ENCODE measurements at places on chromosomes 4 and X. TPM values are rescaled to one million over a fixed set of nuclear protein-coding genes. Genes with fewer than 3 reads are reported as not detected.

RHOXF2 gene
- not detected for total RNA-seq

NLRP2B gene
- not detected for total RNA-seq

RNF4 gene
- 109 TPM for total RNA-seq

ODAM gene
- total RNA-seq, result not detected

FGF16 gene
- not detected for total RNA-seq

CYLC1 gene
- not detected for total RNA-seq

DNA sequence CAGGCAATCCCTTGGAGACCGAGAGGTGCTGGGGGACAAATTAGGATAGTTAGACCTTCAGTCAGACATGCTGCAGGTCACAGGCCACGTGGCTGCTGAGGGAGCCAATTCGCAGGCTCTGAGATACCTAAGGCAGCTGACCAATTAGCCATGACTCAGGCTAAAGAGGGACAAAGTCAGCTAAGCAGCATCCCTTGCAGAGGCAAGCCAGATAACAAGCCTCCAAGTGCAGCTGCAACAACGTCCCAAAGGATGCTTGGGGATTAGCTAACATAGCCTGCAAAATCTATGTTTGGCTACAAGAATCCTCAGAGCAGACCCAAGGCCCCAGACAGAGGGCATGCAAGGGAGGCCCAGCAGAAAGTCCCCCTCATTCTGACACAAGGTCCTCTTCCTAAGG, 93.5 kb downstream of the SEL1L3 start:
- H3K27me3 ChIP-seq, result no peaks in the 10 kb centered on the region
- no peaks in the 10 kb centered on the region for H3K4me1 ChIP-seq
- no peak for DNase-seq

- no peak overlapping the region for H3K27ac ChIP-seq
- no peaks in the 10 kb centered on the region for H3K36me3 ChIP-seq
- no peak for DNase-seq
- H3K4me1 ChIP-seq, result no peaks in the 10 kb centered on the region
- H3K4me3 ChIP-seq, result no peak overlapping the region
These were observed 192.8 kb downstream of the CCNG2 start for GRCh38 chr4:77349796-77350195.

- H3K4me1 ChIP-seq, result no peaks in the 10 kb centered on the region
- no peaks in the 10 kb centered on the region for H3K36me3 ChIP-seq
These were observed 6.7 kb downstream of the TCEAL9 start for GRCh38 chrX:103363046-103363445.

DNA sequence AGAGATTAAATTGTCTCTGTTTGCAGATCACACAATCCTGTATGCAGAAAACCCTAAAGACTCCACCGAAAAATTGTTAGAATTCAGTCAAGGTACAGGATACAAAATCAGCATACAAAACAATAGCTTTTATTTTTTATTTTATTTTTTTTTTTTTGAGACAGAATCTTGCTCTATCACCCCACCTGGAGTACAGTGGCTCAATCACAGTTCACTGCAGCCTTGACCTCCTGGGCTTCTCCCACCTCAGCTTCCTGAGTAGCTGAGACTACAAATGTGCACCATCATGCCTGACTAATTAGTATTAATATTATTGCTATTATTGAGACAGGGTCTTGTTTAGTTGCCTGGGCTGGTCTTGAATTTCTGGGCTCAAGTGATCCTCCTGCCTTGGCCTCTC, 8.9 kb upstream of the PLXNB3 start:
- no peak overlapping the region for H3K27ac ChIP-seq
- DNase-seq, result no peak
- H3K27me3 ChIP-seq, result peaks cover 3% of the 10 kb centered on the region
- H3K4me1 ChIP-seq, result peaks cover 2% of the 10 kb centered on the region
- H3K4me3 ChIP-seq, result no peak overlapping the region
- no peaks in the 10 kb centered on the region for H3K36me3 ChIP-seq

GRCh38 chrX:48897157-48897624, 377 bp downstream of the TIMM17B start:
- H3K27me3 ChIP-seq, result no peaks in the 10 kb centered on the region
- H3K4me1 ChIP-seq, result peaks cover 8% of the 10 kb centered on the region
- peak; percentile 49 for DNase-seq
- peaks cover 5% of the 10 kb centered on the region for H3K36me3 ChIP-seq
- H3K4me3 ChIP-seq, result peak overlapping the region; percentile 99
- peak overlapping the region; percentile 100 for H3K27ac ChIP-seq

- H3K27ac ChIP-seq, result no peak overlapping the region
- DNase-seq, result no peak
- no peaks in the 10 kb centered on the region for H3K36me3 ChIP-seq
- peaks cover 21% of the 10 kb centered on the region for H3K4me1 ChIP-seq
These were observed 2.2 kb downstream of the WFS1 start for GRCh38 chr4:6271701-6272465.

DNA sequence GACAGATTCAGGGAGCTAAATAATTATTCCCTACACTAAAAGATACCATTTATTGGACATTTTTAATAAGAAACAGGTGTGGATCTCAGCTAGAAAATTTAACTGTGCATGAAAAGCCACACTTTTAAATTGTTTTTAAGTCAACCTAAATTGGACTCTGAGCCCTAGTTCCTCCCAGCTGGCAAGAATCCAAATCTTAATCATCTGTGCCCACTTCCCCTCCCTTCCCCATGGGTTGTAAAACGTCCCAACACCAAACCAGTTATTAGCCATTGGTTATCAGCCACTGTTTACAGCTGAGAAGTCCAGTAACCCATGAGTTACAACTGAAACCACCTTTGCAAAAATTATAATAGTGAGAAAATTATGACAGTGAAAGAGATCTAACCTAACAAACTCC, 125.6 kb upstream of the S100G start:
- H3K27me3 ChIP-seq, result peaks cover 2% of the 10 kb centered on the region
- peaks cover 11% of the 10 kb centered on the region for H3K36me3 ChIP-seq
- no peak overlapping the region for H3K4me3 ChIP-seq
- DNase-seq, result no peak
- H3K27ac ChIP-seq, result no peak overlapping the region

- no peak overlapping the region for H3K27ac ChIP-seq
- H3K4me3 ChIP-seq, result no peak overlapping the region
These were observed 37.8 kb downstream of the ABCB7 start for GRCh38 chrX:75118296-75118695.

DNA sequence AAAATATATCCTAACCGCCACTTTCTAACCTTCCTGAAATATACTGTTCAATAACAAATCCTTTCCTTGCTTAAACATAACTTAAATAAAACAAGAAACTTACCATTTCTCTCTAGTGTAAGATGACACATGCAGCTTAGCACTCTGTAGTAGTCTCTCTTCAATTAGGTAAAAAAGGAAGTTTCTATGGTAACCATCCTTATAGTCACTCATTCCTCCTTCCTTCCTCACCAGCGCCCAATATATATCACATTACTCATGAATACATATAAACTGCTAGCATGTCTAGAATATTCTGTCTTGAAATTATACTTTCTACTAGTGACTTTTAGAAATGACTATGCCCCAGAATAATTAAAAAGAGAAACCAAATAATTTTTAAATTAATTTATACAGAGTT, 112.2 kb downstream of the SNCA start:
- H3K27ac ChIP-seq, result no peak overlapping the region
- no peaks in the 10 kb centered on the region for H3K36me3 ChIP-seq
- H3K4me1 ChIP-seq, result no peaks in the 10 kb centered on the region
- H3K27me3 ChIP-seq, result peaks cover 6% of the 10 kb centered on the region
- DNase-seq, result no peak

Measured in activated naive CD8-positive, alpha-beta T cell treated with anti-CD3 and anti-CD28 coated beads, Interleukin-2, amount 10 ng/mL, durations not matched to agents 7 days and 5 days (primary cell).